ENCODE measurements at places on chromosomes 1 and 21.
A peak's percentile ranks its signal among the peaks of the same experiment; 100 is the strongest.

GRCh38 chr1:207892764-207893163 lies 18.2 kb downstream of the CD34 start:
- peaks cover 32% of the 10 kb centered on the region for H3K4me1 ChIP-seq
- H3K36me3 ChIP-seq: no peaks in the 10 kb centered on the region
- H3K27ac ChIP-seq: no peak overlapping the region
- no peak overlapping the region for H3K4me3 ChIP-seq

DNA sequence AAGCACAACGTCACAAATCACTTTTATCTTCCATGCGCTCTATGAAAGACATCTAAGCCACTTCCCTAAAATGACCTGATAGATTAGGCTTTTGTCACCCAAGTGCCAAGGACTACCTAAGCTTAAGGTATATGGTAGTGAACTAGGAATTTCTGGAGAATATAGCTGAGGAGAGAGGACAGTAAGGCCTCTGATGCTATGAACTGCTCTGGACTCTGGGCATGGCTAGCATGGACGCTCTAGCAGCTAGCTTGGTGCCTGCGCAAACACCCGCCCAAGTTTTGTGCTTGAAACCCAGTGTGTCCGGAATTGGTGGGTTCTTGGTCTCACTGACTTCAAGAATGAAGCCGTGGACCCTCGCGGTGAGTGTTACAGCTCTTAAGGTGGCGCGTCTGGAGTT lies 42.5 kb downstream of the OR10J5 start:
- H3K36me3 ChIP-seq: no peaks in the 10 kb centered on the region
- DNase-seq: no peak
- no peak overlapping the region for H3K27ac ChIP-seq
- H3K4me3 ChIP-seq: no peak overlapping the region

DNA sequence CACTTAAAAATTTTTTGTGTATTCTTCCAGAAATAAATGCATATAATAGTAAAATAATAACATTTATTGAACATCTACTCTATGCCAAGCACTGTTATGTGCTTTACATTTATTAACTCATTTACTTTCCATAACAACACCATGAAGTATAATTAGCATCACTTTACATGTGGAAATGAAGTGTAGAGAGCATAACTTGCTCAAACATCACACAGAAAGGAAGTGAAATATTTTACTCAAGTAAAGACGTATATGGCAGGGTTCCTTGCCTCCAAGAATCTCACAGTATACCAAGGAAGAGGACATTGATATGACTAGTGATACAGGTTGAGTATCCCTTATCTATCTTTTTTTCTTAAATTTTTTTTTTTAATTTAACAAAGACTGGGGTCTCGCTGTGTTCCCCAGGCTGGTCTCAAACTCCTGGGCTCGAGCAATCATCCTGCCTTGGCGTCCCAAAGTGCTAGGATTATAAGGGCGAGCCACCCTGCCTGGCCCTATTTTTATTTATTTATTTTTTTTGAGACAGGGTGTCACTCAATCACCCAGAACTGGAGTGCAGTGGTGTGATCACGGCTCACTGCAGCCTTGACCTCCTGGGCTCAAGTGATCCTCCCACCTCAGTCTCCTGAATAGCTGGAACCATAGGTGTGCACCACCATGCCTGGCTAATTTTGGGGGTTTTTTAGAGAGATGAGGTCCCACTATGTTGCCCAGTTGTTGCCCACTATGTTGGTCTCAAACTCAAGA lies 7.7 kb upstream of the CLIC4 start:
- peaks cover 19% of the 10 kb centered on the region for H3K4me1 ChIP-seq
- no peak for DNase-seq
- H3K27me3 ChIP-seq: no peaks in the 10 kb centered on the region
- H3K4me3 ChIP-seq: no peak overlapping the region
- no peak overlapping the region for H3K27ac ChIP-seq
- no peaks in the 10 kb centered on the region for H3K36me3 ChIP-seq

DNA sequence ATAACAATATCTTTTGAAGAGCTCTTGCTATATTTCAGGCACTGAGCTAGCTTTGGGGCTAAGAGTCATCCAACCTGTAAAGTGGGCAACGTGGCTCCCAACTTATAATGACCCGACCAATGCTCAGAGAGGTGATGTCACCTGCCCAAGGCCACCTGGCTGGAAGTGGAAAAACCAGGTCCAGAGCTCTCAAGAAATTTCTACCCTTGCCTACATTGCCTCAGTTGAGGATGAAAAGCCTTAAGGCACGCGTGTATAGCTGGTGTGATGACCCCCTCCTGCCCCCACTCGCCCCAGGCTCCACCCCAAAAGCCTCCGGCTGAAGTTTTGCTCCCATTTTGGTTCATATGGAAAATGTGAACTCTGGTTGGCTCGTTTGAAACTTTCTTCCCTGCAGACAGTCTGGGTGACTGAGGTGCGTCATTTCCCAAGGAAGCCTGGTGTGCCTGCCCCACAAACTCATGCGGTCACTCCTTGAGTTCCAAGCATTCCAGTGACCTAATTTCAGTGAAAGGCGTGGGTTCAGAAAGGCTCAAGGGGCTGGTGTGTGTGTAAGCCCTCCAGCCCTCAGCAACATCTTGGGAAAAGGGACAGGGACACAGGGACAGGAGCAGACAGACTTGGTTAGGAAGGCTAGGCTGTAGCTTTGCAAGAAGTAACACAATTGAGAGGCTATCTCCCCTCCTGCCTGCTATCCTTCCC lies 20.5 kb downstream of the HTR1D start:
- H3K4me3 ChIP-seq: no peak overlapping the region
- H3K36me3 ChIP-seq: no peaks in the 10 kb centered on the region
- H3K4me1 ChIP-seq: no peaks in the 10 kb centered on the region
- no peak overlapping the region for H3K27ac ChIP-seq
- DNase-seq: no peak
- H3K27me3 ChIP-seq: no peaks in the 10 kb centered on the region

GRCh38 chr1:201357211-201357610 lies 20.3 kb downstream of the TNNT2 start:
- no peak for DNase-seq
- H3K36me3 ChIP-seq: no peaks in the 10 kb centered on the region
- no peak overlapping the region for H3K4me3 ChIP-seq
- H3K27ac ChIP-seq: no peak overlapping the region
- no peaks in the 10 kb centered on the region for H3K27me3 ChIP-seq
- H3K4me1 ChIP-seq: no peaks in the 10 kb centered on the region

DNA sequence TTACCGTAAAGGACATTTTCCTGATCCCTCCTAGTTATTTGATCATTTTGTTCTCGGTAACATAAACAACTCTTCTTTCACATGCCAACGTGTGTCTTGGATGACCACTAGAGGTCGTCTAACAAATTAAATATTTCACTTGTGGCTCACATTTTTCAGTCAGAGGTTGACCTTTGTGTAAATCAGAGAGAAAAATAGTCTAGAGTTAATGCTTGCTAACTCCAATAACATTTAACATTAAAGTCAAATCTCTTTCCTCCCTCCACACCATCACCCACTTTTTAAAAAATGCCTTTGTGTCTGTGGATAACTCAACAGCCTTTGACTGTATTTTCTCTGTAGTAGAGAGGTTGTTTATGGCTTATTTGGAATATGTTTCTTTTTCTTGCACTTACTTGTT lies 220.5 kb upstream of the B3GALT2 start:
- no peaks in the 10 kb centered on the region for H3K4me1 ChIP-seq
- H3K4me3 ChIP-seq: no peak overlapping the region
- H3K36me3 ChIP-seq: no peaks in the 10 kb centered on the region
- H3K27me3 ChIP-seq: no peaks in the 10 kb centered on the region
- DNase-seq: peak; percentile 6

DNA sequence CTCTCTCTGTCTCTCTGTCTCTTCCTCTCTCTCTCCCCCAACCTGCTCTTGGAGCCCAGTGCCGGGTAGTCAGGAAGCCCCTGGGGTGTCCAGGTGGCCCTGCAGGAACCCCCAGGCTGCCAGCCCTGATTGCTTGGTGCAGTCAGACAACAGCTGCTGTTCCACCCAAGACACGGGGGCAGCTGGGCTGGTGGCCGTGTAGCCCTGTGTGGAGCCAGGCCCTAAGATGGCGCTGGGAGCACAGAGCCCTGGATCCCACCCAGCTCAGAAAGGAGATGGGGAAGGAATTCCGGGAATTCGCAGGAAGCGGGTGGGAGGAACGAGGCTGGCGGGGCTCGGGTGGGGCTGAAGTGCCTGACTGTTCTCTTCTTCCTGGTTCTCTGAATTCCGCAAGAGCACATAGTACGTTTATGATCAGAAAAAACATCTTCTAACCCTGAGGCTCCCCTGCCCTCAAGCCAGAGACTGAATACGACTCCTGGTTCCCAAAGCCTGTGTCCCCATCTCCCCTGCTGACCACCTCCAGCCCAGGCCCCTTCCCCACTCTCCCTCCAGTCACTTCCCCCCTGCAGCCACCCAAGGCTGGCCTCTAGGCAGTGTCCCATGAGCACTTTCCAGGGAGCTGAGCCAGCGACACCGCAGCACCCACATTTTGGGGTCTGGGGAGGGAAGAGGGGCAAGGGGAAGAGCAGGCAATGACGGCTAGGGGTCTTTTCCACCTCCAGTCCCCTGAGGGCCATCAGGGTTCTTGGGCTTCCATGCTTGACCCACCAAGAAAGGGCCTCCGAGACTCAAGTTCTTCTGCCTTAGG lies 55.0 kb downstream of the WNT9A start:
- no peak for DNase-seq
- H3K36me3 ChIP-seq: no peaks in the 10 kb centered on the region
- H3K27ac ChIP-seq: no peak overlapping the region
- H3K4me1 ChIP-seq: no peaks in the 10 kb centered on the region

DNA sequence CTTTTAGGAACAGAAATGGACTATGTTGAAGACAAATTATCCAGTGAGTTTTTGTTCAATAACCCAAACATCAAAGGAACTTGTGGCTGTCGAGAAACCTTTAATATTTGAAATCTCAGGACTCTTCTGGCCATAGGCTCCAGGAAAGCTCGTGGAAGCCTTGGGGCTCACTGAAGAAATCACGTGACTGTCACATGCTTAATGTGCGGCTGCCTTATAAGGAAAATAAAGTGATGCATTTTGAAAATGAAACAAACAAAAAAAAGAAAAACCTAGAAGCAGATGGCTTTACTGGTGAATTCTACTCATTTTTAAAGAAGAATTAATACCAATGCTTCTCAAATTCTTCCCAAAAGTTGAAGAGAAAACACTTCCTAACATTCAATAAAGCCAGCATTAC lies 228.4 kb upstream of the RAB4A start:
- no peak for DNase-seq
- H3K4me1 ChIP-seq: peaks cover 18% of the 10 kb centered on the region
- H3K4me3 ChIP-seq: no peak overlapping the region
- no peaks in the 10 kb centered on the region for H3K27me3 ChIP-seq
- peak overlapping the region; percentile 38 for H3K27ac ChIP-seq

DNA sequence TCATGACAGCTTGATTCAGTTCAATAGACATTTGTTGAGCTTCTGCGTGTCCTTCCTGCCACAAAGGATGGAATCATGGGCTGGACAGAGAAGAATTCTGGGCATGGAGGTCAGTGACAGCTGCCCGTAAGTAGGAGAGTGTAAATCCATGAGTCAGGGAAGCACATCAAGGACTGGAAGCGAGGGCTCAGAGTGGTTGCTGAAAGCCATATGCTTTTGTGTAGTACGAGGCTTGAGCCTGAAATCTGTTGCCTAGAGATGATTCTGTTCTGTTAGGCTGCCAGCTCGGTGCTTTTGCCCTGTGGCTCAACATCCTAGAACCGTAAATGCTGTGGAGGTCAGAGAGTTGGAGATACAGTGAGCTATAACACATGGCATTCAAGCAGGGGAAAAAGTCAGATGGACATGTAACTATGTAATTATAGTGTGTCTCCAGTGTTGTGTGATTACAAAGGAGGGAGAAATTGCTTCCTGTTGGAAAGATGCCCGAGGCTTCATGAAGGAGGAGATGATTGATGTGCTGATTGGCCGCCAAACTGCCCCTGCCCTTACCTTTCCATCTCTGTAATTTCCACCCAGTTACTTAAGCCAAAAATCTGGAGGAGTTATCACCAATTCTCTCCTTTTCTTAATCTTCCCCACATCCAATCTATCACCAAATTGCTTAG lies 92.8 kb upstream of the CACNA1E start:
- no peaks in the 10 kb centered on the region for H3K36me3 ChIP-seq
- H3K27ac ChIP-seq: no peak overlapping the region
- H3K4me1 ChIP-seq: no peaks in the 10 kb centered on the region
- no peak overlapping the region for H3K4me3 ChIP-seq
- no peaks in the 10 kb centered on the region for H3K27me3 ChIP-seq
- no peak for DNase-seq

DNA sequence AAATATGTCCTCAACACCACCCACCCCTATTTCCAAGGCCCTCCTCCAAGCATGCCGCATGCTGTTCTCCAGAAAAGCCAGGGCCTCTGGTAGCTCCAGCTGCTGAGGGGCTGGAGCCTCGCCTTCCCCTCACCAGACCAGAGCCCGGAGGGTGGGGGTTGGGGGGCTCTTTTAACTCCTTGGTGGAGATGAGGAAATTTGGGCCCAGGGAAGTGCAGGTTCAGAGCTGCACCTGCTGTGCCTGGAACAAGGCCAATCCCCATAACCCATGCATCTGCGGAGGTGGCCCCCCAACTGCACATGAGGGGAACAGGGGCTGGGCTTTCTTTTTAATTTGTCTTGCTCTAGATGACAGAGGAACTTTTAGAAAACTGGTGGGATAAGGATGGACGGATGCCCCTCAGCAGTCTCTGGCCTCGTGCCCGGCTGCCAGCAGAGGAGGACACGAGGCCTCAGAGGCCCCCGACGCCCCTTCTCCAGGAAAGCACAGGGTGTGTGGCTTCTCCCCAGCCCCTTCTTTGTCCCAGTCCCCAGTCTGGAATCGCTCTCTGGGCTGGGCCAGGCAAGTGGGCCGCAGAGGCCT lies 550 bp upstream of the SELENON start:
- no peak for DNase-seq
- H3K27ac ChIP-seq: no peak overlapping the region
- H3K4me1 ChIP-seq: peaks cover 16% of the 10 kb centered on the region
- no peaks in the 10 kb centered on the region for H3K27me3 ChIP-seq

- no peak overlapping the region for H3K4me3 ChIP-seq
- H3K27me3 ChIP-seq: peaks cover 26% of the 10 kb centered on the region
- H3K36me3 ChIP-seq: no peaks in the 10 kb centered on the region
- H3K4me1 ChIP-seq: no peaks in the 10 kb centered on the region
These were observed 5.1 kb downstream of the TNFRSF8 start for GRCh38 chr1:12067900-12068821.

DNA sequence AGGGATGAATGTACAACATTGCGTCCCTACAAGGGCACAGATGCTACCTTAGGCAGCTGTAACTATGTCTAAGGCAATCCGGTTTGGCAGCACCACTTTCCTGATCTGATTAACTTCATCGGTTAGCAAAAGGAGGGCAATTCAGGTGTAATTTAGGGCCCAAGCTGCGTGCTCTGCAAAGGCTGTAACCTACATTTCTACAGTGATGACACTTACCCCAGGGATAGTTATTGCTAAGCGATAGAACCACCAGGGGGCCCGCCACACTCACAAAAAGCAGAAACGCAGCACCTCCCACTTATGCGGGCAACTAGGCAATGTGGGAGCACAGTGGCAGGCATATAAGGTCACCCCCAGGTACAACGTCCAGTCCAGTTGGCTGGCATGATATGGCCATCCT lies 113.5 kb downstream of the GDAP2 start:
- H3K27me3 ChIP-seq: no peaks in the 10 kb centered on the region
- no peak overlapping the region for H3K27ac ChIP-seq
- no peaks in the 10 kb centered on the region for H3K36me3 ChIP-seq
- no peak for DNase-seq
- no peaks in the 10 kb centered on the region for H3K4me1 ChIP-seq
- no peak overlapping the region for H3K4me3 ChIP-seq

All from CD14-positive monocyte (primary cell).